Dermis blood vessel endothelial cell (primary cell): ENCODE measurements at places on chromosomes 5 and 9. TPM values are rescaled to one million over a fixed set of nuclear protein-coding genes. Genes with fewer than 3 reads are reported as not detected.

MPDZ gene
- total RNA-seq: 130 and 175 TPM in 2 replicates

GPX8 gene
- 18.7 and 20.2 TPM in 2 replicates for total RNA-seq

SOX30 gene
- under 0.01 and 0.09 TPM in 2 replicates for total RNA-seq

- DNase-seq: no peak
Observed at GRCh38 chr9:38196714-38197113, 127.7 kb upstream of the SHB start.

DNA sequence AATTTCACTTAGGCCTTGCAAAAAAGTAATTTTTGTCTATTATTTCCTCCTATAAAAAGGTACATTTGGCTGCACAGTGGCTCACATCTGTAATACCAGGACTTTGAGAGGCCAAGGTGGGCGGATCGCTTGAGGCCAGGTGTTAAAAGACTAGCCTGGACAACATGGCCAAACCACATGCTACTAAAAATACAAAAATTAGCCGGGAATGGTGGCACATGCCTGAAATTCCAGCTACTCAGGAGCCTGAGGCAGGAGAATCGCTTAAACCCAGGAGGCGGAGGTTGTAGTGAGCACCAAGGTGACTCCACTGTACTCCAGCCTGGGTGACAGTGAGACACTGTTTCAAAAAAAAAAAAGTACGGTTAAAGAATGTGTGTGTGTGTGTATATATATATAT lies 15.7 kb downstream of the NUP155 start:
- no peak for DNase-seq

- DNase-seq: no peak
Observed at GRCh38 chr5:149740866-149741459, 10.9 kb downstream of the PPARGC1B start.

GRCh38 chr9:38033941-38034340 lies 35.1 kb downstream of the SHB start:
- DNase-seq: no peak

- no peak for DNase-seq
Observed at GRCh38 chr5:154351566-154351965, 94.2 kb upstream of the SAP30L start.

GRCh38 chr5:114686356-114686755 lies 324.5 kb downstream of the KCNN2 start:
- DNase-seq: no peak

- no peak for DNase-seq
Observed at GRCh38 chr5:1037671-1038416, 29.2 kb downstream of the NKD2 start.

- DNase-seq: no peak
Observed at GRCh38 chr9:13557746-13558145, 278.3 kb upstream of the MPDZ start.

PCDHGA6 gene
- total RNA-seq: 2.2 TPM in 2 replicates

- no peak for DNase-seq
Observed at GRCh38 chr5:180137401-180138213, 66.0 kb upstream of the RNF130 start.

- DNase-seq: no peak
Observed at GRCh38 chr5:111299831-111300432, 75.7 kb downstream of the CAMK4 start.

DNA sequence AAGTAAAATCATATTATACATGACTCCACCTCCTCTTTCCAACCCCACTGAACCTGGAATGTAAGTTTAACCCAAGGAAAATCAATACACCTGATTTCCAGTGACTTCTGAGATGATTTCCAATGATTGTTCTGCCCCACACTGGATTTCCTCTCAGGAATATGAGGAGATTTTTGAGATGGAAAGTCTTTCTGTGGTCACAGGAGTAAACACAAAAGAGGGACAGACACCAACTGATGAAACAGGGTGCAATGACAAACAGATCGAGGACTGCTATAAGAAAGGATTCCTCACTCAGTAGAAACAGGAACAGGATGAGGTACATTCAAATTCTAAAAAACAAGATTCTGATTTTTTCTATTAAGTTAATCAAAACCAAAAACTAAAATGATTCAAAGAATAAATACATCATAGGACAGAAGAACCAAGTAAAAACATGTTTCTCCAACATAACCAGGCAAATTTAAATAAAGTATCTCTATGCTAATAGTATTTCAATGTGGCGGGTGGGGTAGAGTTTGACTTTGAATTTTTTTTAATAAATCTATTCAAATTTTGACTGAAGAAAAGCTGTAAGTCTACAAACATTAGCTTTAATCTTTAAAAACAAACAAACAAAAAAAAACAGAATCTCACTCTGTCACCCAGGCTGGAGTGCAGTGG lies 42.1 kb downstream of the DTWD2 start:
- no peak for DNase-seq

- no peak for DNase-seq
Observed at GRCh38 chr5:178515776-178516503, 74.3 kb downstream of the COL23A1 start.

DNA sequence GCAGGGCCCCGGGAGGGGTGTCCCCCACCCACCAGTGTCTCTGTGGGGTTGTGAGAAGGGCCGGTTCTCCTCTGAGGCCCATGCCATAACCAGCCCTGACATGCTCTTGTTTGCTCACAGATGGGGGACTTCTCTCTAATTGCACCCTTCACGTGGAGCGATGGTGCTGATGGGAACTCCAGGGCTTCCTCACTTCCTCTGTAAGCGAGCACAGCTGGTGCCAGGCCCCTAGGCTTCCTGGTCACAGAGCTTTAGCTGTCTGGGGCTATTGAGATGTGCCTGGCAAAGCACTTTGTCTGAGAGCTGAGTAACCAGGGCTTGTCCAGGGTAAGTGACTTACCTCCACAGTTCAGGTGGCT lies 36.4 kb downstream of the PHF2 start:
- DNase-seq: peak; percentile 59

SPATA6L gene
- 2.7 and 8.8 TPM in 2 replicates for total RNA-seq

- DNase-seq: no peak
Observed at GRCh38 chr9:13141629-13142028, 137.9 kb downstream of the MPDZ start.

DNA sequence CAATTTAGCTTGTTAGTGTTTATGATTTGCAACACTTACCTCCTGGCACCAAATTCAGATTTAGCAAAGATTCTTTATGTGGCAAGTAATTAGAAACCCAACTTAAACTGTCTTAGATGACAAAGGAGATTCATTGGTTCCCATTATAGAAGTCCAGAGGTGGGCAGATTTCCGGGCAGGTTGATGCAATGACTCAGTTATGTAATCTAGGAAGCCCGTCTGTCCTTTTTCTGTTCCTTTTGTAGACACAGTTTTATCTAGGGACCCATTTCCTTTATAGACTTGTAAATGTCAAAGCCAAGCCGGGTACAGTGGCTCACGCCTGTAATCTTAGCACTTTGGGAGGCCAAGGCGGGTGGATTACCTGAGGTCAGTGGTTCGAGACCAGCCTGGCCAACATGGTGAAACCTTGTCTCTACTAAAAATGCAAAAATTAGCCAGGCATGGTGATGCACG lies 20.3 kb upstream of the ANKRD33B start:
- no peak for DNase-seq

- no peak for DNase-seq
Observed at GRCh38 chr9:132200706-132201105, 38.8 kb downstream of the NTNG2 start.

DNA sequence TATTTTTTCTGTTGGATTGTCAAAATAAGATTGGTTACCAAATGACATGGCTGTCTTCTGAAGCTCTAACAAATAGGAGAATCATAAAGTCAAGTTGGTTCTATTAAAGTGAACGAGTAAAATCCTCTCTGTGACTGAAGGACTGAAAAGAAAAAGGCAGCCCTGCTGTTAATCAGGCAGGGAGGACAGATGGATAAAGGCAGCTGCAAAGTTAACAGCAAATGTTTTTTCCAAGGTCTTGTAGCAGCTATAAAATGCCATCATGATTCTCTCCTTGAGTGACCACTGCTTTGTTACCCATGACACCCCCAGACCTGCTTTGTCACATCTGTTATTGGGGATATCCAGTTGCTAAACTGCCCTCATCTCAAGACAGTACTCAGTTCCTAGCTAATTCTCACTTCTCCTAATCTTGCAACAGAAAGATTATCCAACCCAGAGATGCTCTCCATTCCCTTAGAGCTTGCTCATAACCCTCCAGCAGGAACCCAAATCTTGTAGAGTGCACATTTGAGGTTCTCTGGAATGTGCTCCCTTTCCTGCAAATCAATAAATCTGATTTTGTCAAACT lies 89.7 kb upstream of the PARP8 start:
- DNase-seq: no peak

DNA sequence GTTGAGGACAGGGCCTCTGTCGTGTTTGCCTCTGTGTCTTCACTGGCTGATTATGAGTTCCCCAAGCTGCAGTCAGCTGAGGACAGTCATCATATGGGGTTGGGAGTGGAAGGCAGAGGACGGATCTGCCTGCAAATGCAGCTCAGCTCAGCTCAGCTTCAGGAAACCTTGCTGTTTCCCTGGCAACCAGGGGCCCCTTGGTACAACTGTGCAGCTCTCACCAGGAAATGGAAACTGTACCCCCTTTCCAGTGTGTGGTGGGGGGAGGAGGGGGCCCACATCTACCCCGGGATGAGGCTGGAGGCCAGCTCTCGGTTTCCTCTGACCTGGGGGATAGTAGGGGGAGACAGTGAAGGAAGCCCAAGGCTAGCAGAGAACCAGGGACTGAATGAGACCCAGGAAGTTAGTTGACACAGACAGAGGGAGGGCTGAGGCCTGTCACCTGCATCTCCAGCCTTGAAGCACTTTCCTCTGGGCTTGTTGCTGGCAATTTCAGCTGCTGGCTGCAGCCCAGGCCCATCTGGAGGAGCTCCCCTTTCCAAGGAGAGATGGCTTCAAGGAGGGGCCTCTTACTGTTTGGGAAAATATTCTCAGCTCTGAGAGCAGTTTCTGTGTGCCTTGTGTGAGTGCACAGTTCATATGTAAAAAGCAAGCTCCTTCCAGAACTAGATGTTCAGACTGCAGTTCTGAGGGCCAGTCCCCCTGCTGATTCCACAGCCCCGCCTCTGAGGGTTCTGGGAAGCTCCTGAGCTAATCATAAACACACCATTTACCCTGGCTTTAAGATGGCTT lies 6.9 kb downstream of the ANXA6 start:
- DNase-seq: peak; percentile 49

DNA sequence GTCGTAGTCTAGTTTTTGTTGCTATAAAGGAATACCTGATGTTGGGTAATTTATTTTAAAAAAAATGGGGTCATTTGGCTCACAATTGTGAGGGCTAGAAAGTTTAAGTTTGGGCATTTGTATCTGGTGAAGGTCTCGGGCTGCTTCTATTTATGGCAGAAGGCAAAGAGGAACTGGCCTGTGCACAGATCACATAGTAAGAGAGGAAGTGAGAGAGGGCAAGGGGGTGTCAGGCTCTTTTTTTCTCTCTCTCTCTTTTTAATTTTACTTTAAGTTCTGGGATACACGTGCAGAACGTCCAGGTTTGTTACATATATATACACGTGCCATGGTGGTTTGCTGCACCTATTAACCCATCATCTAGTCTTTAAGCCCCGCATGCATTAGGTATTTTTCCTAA lies 453.3 kb downstream of the DIRAS2 start:
- DNase-seq: no peak

PCDHB7 gene
- 0.68 and 0.74 TPM in 2 replicates for total RNA-seq

DNA sequence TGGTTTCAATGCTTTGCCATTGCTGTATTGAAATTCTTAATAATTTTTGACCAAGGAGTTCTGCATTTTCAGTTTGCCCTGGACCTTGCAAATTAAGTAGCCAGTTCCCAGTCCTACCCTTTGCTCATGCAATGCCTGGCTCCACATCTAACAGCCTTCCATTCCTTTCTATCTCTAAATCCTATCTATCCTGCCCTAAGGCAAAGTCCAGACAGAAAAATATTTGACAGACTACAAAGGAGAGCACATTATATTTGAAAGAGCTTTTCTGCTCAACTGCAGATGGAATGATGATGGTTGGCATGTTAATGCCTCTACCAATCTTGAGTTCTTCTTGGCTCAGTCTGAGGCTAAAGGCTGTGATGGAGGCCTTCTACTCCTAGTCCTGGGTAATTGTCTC lies 15.5 kb downstream of the SLC22A4 start:
- no peak for DNase-seq

DNA sequence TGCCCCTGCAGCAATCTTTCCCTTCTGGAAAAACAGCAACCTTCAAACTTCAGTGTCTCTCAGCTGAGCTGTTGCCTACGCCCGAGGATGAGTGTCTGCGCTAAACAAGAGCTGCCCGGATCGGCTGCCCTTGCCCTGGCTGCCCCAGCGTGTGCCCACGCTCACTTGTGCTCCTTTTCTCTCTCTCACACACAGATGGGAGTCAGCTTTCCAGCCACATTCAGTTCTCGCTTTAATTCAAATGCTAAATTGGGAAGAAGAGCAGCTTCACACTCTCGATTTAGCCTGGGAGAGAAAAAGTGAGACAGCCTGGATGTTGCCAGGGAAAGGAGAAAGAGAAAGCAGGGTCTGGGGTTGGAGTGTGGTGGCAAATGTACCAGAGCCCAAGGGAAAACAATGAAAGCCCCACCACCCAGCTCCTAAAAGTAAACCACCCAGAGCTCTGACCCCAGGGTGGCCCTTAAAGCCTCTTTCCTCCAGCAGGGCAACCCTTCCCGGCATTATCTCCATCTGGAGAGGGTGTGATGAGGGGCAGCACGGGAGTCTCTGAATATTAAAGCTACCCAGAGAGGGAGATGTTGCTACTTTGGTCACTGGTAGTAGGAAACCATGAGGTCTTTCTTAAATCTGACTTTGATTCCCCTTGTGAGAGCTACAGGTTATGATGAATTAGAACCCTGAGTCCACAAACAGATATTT lies 9.9 kb upstream of the EGR1 start:
- no peak for DNase-seq

- no peak for DNase-seq
Observed at GRCh38 chr5:25255128-25255527, 610.4 kb upstream of the CDH10 start.

GRCh38 chr5:133358271-133358670 lies 254.1 kb downstream of the FSTL4 start:
- DNase-seq: no peak

GRCh38 chr5:58241389-58241788 lies 218.5 kb downstream of the PLK2 start:
- DNase-seq: peak; percentile 99

GRCh38 chr9:70315389-70315788 lies 56.6 kb downstream of the SMC5 start:
- DNase-seq: peak; percentile 4

DNA sequence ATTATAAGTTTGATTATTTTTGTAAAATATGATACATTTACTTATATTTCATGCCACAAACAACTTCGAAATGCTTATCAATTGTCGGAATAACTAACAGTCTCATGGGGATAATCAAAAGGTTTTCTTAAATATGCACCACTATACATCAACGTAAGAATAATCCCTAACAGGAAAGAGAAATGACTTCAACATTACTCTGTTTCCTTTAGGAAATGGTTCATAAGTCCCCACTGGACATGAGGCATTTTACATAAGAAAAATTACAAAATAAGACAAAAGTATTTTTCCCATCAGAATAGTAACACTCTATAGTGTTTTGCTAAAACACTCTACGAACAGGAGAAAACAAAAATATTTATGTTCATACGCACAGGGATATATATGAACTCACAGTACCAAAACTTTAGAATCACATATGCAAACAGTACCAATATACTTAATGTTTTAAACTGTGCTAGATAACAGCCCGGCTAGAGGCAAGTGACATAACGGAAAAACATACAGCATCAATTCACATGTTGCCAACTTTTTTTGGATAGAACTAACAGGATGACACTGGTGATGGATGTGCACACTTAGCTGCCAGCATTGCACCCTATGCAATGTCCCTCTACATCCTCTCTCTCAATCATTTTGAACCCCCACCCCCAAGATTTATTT lies 120.5 kb downstream of the NFIB start:
- DNase-seq: peak; percentile 88

- DNase-seq: no peak
Observed at GRCh38 chr5:83917261-83917908, 196.7 kb upstream of the HAPLN1 start.

GRCh38 chr5:17180864-17181723 lies 36.3 kb upstream of the BASP1 start:
- peak; percentile 49 for DNase-seq
